ENCODE measurements at places on chromosomes 6 and 20. TPM values are rescaled to one million over a fixed set of nuclear protein-coding genes. Genes with fewer than 3 reads are reported as not detected.

DNA sequence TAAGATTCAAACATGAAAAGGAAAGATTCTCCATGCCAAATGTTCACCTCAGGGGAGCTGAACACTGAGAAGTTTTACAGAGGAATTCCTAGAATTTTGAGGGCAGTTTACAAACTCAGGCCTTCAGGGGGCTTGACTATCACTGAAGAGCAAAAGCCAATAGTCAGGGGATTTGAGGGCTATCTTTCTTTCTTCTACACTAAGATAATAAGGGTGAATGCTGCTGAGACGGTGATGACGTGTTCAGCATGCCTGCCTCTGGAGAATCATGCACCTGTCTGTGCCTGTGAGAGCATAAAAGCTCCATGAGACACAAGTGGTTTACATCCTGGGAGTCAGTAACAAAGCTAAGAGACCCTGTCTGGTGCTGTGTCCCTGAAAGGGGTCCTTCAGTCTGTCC is 1085.6 kb downstream of the KIF16B start:
- DNase-seq = no peak

- no peak for DNase-seq
These were observed 6.5 kb upstream of the RAET1G start for GRCh38 chr6:149929422-149929821.

- no peak for DNase-seq
These were observed 46.7 kb downstream of the RALGAPA2 start for GRCh38 chr20:20665606-20666332.

GRCh38 chr6:89836639-89837222 is 7.1 kb downstream of the CASP8AP2 start:
- DNase-seq = no peak

GRCh38 chr6:127069659-127070279 is 48.7 kb upstream of the RSPO3 start:
- DNase-seq = no peak

GRCh38 chr6:22512686-22513427 is 56.5 kb upstream of the HDGFL1 start:
- no peak for DNase-seq

- no peak for DNase-seq
These were observed 12.5 kb downstream of the MYH7B start for GRCh38 chr20:34968042-34968775.

GRCh38 chr6:43871933-43872332 is 101.9 kb downstream of the VEGFA start:
- no peak for DNase-seq

- no peak for DNase-seq
These were observed 98.9 kb downstream of the FAM120B start for GRCh38 chr6:170405311-170405975.

DNA sequence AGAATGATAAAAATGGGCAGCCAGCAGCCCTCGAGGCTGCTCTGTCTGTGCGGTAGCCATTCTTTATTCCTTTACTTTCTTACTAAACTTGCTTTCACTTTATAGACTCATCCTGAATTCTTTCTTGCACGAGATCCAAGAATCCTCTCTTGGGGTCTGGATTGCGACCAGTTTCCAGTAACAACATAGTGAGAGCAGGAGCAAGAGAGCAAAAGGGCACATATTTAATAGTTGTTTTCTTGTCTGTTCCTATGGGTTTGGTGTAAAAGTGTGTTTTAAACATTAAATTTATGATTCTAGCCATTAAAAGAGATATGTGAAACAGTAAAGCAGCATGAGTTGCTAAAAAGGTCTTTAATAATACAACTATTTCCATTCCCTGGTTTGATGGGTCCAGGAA is 78.8 kb upstream of the OPRM1 start:
- no peak for DNase-seq

Gene OTOR
- not detected for total RNA-seq

Gene OR10C1
- total RNA-seq = not detected

Gene MAP7
- 0.24 TPM for total RNA-seq

Gene KCNK17
- not detected for total RNA-seq

Measured in CD8-positive, alpha-beta T cell (primary cell).